ENCODE measurements at places on chromosomes 16 and 17. TPM values are rescaled to one million over a fixed set of nuclear protein-coding genes. Genes with fewer than 3 reads are reported as not detected.

- no peaks in the 10 kb centered on the region for H3K36me3 ChIP-seq
- no peak overlapping the region for H3K4me3 ChIP-seq
- H3K27ac ChIP-seq = no peak overlapping the region
- peaks cover 10% of the 10 kb centered on the region for H3K27me3 ChIP-seq
- no peaks in the 10 kb centered on the region for H3K4me1 ChIP-seq
- DNase-seq = no peak
These were observed 40.5 kb upstream of the DYNLRB2 start for GRCh38 chr16:80500116-80500859.

Gene BIRC5
- total RNA-seq = 86.1 TPM

DNA sequence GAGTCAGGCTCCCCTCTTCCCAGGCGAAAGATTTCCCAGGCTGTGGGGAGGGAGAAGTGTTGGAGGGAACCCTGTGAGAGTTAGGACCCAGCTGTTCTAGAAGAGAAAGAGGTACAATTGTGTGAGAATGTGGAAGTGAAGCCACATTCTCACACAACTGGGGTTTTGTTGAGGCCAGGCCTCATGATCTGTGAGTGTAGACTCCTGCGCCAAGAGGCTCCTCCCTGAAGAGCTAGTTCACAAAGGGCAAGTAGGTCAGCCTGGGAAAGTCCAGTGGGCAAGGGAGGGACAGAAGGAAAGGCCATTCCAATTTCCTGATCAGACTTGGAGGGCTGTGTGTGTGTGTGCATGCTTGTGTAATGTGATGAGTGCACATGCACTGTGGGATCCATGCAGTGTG is 15.2 kb downstream of the CD300LF start:
- no peaks in the 10 kb centered on the region for H3K36me3 ChIP-seq
- H3K4me1 ChIP-seq = no peaks in the 10 kb centered on the region
- no peak overlapping the region for H3K27ac ChIP-seq
- H3K4me3 ChIP-seq = no peak overlapping the region

Gene TRIM72
- 0.03 TPM for total RNA-seq
